ENCODE measurements at places on chromosomes 3 and 15.

DNA sequence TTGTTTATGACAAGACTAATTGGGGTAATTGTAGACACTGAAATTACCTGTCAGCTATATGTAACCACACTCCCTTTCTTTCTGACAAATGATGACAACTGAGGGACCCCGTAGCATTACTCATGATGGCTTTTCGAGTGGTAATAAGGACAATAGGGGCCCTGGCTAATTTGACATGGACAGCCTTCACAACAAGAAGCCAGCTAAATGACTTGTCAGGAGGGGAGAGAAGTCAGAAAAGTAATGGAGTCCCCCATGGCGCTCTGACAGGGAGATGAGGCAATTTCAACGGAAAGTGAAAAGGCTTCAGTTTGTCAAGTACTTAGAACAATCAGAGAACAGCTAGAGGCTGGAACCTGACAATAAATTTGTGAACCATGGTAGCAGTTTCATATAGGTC lies 177.3 kb downstream of the CDIN1 start:
- no peak for DNase-seq

DNA sequence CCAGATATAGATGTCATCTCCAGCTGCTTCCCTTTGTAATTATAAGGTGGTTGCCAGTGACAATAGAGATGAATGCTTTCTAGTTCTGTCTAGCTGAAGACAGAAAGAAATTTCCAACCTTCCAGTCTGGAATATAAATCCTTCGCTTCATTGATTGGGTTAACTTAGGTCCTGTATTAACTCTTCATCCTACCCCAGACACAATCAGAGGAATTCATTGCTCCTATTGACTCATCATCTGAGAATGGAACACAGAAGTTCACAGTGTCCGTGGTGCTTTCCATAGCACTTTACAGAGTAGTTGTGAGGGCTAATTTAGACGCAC lies 241.4 kb downstream of the NFKBIZ start:
- peak; percentile 77 for DNase-seq

DNA sequence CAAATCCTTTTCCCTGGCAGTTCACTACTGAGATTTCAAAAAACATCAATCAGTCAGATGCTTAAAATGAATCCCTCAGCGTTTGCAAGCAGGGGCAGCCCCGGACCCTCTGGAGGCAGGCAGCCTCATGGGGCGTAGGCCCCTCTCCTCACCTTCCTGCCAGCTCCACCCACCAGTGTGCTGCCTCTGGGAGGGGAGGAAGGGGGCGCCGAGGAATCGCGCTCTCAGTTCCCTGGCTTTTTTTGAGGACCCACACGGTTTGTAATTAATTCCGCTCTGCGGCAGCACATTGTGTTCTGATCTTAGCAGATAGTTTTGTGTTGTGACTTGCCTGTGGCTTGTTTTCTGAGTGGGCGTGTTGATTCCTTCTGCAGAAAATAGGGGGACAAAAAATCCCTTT lies 159.9 kb downstream of the KLF13 start:
- DNase-seq = no peak

DNA sequence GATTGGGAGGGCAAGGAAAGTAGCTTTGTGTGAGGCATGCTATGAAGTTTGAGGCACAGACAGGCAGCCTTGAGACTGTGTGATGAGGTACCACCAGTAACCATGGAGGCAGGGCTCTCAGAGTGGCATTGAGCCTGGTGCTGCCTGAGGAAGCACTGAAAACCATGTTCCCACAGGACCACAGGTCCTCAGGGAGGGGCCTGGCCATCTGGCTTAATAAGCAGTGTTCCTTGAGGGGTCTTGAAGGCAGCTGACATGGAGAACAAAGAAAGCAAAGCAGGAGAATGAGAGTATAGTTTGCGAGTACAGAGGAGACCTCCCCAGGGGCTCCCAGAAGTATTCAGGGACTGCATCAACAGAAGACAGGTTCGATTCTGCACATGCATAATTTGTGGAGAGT lies 346.6 kb downstream of the EPHB1 start:
- no peak for DNase-seq

- no peak for DNase-seq
Observed at GRCh38 chr15:39275066-39275465, 305.8 kb upstream of the THBS1 start.

GRCh38 chr3:40224796-40225515 lies 84.6 kb upstream of the EIF1B start:
- DNase-seq = no peak

DNA sequence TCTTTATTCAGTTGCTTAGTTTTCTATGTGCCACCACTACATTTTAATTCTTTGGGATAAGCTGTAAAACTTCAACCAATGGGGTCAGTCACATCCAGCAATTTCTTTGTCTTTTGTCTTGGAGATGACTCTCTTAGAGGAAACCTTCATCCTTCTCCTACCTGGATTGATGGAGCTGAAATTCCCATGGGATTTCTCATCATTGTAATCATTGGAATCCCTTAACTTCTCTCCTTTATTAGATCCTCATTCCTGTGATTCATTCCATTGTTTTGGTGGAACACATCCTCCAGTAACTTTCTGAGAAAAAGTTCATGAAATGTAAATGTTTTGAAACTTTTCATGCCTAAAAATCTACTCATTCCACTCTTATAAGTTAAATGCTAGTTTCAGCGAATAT lies 9.6 kb upstream of the PLOD2 start:
- DNase-seq = no peak

- DNase-seq = peak; percentile 31
Observed at GRCh38 chr15:98853617-98854420, 153.8 kb downstream of the PGPEP1L start.

GRCh38 chr3:186385856-186386602 lies 24.0 kb upstream of the DGKG start:
- DNase-seq = no peak

DNA sequence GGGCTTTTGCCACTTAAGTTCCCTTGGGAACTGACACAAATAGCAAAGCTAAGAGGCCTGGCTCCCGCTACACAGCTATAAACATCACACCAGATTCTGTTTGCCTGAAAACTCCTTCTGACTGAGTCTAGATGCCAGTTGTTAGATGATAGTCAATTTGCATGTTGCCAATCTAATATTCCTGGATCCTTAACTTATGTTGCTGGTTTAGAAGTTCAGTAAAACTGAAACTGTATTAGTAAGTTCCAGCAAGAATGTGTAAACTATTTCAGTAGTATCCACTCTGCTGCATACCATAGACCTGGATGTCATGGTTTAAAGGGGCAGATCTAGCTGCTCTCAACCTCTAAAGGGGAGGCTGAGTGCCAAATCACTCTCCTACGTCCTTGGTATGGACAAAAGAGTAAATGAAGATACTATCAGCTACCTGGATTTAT lies 27.1 kb upstream of the LACTB start:
- DNase-seq = peak; percentile 84

DNA sequence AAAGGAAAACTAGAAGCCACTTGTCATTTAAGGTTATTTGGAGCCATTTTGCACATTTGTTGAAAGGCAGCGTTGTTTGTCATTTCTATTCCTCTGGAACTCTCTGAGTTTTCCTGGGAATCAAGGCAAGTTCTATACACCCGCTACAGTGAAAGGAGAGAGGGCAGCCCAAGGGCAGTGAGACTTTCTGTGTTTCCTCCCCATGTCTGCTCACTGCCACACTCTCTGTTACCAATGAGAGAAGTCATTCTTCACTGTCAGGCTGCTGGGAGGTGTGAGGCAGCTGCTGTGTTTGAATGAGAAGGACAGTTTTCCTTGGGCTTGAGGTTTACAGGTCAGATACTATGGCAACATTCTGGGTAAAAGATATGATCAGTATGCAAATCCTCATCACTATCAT lies 36.0 kb downstream of the ATP13A5 start:
- DNase-seq = no peak

DNA sequence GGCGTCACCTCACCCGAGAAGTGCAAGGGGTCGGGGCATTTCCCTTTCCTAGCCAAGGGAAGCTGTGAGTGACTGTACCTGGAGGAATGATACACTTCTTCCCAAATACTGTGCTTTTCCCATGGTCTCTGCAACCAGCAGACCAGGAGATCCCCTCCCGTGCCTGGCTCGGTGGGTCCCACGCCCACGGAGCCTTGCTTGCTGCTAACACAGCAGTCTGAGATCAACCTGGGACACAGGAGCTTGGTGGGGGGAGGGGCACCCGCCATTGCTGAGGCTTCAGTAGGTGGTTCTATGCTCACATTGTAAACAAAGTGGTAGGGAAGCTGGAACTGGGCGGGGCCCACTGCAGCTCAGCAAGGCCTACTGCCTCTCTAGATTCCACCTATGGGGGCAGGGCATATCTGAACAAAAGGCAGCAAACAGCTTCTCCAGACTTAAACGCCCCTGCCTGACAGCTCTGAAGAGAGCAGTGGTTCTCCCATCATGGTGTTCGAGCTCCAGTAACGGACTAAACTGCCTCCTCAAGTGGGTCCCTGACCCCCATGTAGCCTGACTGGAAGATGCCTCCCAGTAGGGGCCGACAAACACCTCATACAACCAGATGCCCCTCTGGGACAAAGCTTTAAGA lies 31.4 kb upstream of the ABHD5 start:
- no peak for DNase-seq

DNA sequence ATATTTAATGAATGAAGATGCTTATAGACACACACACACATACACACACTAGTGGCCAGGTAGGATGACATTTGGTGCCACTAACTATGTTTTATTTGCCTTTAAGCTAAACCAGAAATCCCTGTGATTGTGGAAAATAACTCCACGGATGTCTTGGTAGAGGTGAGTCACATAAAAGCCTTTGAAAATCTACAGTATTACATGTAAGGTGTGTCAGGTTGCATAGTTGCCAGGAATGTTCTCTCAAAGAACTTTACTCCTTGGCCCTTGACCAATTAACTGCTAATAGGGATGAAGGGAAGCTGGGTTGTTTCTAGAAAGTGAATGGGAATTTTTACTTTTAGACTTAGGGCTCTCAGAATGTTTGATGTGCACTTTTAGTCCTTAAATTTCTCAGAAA lies 9.9 kb downstream of the ZBED2 start:
- no peak for DNase-seq

GRCh38 chr15:36403351-36403750 lies 176.1 kb upstream of the CDIN1 start:
- no peak for DNase-seq

GRCh38 chr3:127458696-127459604 lies 131.6 kb downstream of the TPRA1 start:
- no peak for DNase-seq

- no peak for DNase-seq
Observed at GRCh38 chr3:12316253-12316652, 27.4 kb downstream of the PPARG start.

- DNase-seq = peak; percentile 69
Observed at GRCh38 chr3:102156426-102156825, 278.4 kb upstream of the ZPLD1 start.

GRCh38 chr15:84982301-84982920 lies 755 bp downstream of the PDE8A start:
- DNase-seq = peak; percentile 48

DNA sequence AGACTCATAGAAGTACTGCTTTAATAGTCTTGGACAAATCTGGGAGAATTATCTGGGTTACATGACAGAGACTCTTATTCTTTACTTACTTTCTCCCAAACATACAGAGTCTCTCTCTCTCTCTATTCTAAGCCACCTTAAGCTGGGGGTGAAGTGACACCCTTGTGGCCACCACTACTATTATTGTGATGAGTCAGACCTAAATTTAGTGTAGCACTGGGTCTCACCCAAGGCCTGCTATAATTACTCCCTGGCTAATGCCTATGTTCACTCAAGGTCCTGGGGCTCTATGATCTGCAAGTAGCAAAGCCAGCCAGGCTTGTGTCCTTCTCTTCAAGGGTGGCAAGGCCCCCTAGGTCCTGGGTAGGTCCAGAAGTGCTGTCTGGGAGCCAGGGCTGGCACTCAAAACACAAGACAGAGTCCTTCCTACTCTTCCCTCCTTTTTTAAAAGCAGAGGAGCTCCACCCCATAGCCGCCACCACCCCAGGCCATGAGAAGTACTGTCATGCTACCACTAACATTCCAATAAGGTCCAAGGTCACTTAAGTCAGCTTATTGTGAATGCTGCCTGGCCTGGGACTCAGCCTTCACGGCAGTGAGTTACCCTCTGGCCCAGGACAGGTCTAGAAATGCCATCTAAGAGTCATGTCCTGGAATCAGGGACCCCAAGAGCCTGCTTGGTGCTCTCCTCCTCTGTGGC lies 183.6 kb downstream of the POLQ start:
- peak; percentile 4 for DNase-seq

- no peak for DNase-seq
Observed at GRCh38 chr15:62622775-62623174, 419.8 kb upstream of the TPM1 start.

GRCh38 chr15:34818526-34818925 lies 23.2 kb upstream of the ACTC1 start:
- peak; percentile 55 for DNase-seq

GRCh38 chr15:77607111-77607893 lies 25.4 kb downstream of the LINGO1 start:
- DNase-seq = peak; percentile 46

GRCh38 chr3:30142946-30143345 lies 463.5 kb upstream of the TGFBR2 start:
- DNase-seq = no peak

- DNase-seq = no peak
Observed at GRCh38 chr15:86444527-86444926, 364.9 kb downstream of the AGBL1 start.

- DNase-seq = no peak
Observed at GRCh38 chr3:37531066-37531720, 330.5 kb upstream of the CTDSPL start.

Data from EL (cell line).